ENCODE measurements at places on chromosomes 3 and 15.

GRCh38 chr15:29127506-29128430 is 141.9 kb downstream of the NSMCE3 start:
- no peak for DNase-seq

DNA sequence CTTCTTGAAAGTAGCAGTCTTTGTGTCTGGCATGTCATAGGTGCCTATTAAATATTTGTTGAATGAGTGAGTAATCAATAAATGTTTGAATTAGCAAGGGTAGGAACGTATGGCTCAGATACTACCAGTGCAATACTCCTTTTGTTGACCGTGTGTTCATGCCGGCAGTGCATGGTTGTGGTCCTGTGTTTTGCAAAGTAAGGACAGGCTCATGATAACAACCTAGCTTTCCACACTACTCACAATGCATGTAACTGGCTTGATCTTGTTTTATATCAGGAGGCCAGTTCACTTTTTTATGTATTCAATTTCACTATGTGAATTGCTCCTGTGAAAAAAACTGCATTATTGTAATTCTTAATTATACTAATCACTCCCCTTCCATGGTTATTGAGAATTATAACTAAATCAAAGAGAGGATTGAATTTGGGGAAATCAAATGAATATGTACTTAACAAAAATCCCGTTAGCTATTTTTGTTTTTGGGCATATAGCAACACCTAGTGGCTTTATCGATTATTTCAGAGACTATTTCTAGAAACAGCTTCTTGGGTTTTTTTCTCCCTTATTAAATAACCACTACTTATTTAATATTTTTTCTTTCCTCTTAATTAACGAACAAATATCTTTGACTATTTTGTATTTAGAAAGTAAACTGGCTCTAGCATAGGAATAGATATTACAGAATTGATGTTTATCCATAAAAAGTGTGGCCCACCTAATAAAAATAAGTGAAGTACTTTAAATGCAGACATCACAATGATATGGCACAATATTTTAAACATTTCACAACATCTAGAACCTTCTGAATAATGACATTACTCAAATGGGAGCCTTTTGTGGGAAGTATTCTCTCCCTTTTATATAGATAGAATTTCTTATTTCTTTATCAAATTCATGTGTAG is 218.5 kb downstream of the BBX start:
- DNase-seq: no peak

DNA sequence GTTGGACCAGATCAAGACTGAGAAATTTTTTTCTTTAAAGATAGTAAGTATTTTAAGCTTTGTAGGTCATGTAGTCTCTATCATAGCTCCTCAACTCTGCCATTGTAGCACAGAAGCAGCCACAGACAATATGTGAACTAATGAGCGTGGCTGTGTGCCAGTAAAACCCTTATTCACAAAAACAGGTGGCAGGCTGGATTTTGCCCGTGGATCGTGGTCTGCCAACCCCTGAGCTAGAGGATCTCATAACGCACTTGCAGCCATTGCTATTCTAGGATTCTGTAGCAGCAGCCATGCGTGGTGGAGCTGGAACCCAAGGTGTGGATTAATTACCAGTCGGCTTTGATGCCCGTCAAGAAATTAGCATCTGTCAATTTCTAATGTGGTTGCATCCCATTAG is 68.7 kb upstream of the PLXNA1 start:
- DNase-seq: no peak

DNA sequence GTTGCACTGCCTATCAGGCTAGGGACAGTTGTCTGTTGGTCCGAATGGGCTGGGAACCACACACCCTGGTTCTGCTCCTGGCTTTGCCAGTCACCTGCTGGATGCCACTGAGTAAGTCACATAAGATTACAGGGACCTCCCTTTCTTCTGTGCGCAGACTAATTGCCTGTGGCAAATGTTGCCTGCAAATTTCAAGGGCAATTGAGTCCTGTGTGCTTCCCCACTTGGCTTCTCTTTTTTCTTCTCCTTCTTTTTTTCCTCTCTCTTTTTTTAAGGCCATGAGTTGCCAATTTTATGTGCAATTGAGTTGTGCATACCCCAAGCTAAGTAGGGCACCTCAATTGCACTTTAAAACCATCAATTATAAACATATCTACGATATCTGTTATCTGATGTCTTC is 963.4 kb downstream of the MCTP2 start:
- DNase-seq: no peak

DNA sequence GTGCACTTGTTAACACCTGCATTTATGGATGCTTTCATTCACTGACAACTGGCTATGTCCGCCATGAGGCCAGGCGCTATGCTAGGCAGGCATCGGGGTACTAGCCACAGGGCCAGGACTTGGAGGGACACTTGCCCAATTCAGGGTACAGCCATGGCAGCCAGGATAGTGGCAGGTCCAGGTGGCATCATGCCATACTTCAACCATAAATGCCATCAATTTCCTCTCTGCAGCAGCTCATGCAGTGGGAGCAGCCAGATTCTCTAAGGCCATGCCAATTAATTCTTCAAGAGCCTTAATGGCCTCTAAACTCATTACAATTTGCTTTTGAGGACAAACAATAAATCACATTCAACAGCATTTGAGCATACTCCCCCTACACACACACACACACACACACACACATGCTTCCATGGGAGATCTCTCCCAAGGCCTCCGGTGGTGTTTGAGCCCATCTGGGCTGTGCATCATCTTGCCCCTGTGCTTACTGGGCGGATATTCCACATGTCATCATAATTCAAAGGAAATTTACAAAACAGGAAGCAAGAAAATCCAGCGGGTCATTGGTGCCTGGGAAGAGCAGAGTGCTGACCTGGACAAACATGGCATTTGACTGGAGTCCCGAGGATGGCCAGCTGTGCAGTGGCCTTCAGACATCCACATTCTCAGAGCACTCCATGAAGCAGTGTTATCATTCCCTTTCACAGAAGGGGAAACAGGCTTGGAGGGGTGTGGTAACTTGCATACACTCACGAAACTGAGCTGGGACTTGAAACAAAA is 109.1 kb downstream of the IQSEC1 start:
- DNase-seq: no peak

DNA sequence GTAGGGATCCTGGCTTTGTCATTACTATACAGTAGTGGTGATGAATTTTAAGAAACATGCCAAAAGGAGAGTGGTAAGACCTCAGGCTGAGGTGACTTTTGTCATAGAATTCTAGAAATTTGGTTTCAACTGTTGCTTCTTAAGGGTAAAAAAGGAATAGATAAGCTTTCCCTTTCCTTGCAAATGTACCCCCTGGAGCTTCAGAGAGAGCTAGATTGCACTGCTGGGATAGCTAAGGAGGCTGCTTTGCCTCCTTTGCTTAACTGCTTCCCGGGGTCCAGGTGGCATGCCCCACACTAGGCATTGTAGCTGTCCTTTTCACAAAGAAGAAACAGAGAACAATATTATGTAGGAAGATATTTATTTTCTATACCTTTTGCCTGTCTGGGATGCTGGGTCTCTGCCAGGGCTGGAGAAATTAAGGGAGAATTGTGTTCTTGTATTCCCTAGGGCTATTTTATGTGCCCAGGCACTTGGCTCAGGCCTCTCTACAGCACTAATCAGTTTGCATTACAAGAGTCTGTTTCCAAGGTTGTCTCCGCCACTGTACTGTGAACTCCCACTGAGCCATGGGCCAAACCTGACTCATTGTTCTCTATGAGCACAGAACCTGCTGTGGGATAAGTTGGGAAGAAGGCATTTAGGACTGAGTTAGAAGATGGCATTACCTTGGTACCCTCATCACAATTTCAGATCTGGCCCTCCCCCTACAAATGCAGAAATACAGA is 460.0 kb downstream of the PDCD6IP start:
- no peak for DNase-seq

- no peak for DNase-seq
Observed at GRCh38 chr3:18428036-18428435, 2.9 kb upstream of the SATB1 start.

DNA sequence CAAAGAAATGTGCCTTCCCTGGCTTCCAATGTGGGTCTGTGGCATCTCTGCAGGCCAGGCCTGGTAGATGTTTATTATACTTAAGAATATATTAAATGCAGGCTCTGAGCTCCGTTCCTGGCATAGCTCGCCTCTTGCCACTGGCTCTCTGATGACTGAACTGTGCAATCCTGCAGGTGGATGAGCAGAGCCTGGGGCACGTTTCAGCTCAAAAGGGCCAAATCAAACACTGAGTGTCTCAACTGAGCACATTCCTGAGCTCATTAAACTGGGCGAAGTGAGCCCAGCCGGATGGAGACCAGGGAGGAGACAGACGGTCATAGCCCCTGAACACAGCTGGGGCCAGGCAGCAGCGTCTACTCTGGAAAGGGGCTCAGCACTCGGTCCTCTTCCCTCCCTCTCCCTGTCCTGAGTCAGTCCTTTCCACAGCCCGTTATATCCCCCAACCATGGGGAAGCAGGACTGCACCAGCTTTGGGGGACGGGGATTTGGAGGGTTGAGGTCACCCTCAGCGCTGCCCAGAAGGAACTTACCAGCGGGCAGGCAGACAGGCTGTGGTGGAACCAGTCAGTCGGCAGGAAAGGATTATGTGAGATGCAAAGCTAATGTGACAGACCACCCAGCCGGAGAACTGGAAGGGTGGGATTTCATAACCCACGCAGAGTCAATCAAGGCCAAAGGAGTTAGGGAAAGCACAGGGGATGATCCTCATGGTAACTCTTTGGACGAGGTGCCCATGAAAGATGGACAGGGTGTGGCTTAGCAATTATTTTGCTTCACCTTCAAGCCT is 77.4 kb upstream of the ANKRD34C start:
- no peak for DNase-seq

GRCh38 chr3:133540896-133541674 is 32.4 kb upstream of the CDV3 start:
- no peak for DNase-seq

DNA sequence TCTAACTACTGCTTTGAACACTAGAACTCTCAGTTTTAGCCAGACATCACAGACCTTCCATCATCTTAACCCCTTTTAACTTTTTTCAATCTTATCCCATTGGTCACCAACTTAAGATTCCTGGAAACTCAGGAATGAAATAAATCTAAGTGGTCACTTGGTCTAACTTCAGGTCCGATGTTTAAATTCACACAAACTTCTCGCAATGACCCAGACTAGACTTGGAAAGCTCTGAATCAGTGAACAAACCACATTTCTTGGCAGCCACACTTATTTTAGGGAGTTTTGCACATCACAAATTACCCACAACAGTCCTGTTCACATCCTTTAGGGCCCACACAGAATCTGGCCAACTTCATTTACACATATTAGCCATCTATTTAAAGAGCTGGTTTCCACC is 118.9 kb downstream of the MAGI1 start:
- DNase-seq: no peak

DNA sequence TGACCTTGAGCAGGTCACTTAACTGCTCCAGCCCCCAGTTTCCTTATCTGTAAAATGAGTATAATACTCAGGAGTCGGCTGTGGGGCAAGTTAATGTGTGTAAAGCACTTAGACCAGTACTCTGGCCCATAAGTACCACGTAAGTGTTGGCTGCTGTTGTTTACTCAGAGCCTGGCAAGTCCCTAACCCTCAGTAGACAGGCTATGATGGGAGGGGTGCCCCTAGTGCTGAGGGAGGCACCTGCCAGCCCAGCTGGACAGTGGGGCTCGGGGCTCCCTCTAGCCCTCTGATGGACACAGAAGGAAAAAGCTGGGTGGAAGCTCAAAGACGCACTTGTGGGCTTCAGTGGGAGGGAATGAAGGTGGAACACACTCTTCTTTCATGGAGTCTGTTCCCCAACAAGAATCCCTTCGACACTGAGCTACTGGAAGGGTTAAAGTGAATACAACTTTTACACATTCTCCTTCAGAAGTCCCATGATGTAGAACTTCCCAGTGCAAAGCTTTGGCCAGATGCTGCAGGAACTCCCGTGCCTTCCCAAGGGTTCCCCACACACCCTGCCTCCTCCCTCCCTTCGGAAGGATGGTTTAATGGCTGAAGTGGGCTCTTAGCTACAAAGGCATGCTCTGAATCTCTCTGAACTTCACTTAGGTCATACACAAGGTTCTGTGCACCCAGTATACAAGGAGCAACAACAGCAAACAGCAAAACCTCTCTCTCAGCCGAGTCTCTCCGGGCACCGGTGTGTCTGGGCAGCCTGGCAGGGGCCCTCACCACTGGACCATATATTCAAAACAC is 25.4 kb downstream of the TMEM44 start:
- DNase-seq: no peak

GRCh38 chr3:48202632-48203031 is 14.4 kb upstream of the CDC25A start:
- no peak for DNase-seq

- no peak for DNase-seq
Observed at GRCh38 chr3:143851331-143852017, 3.2 kb upstream of the SLC9A9 start.

- no peak for DNase-seq
Observed at GRCh38 chr15:69224383-69224782, 63.9 kb downstream of the GLCE start.

DNA sequence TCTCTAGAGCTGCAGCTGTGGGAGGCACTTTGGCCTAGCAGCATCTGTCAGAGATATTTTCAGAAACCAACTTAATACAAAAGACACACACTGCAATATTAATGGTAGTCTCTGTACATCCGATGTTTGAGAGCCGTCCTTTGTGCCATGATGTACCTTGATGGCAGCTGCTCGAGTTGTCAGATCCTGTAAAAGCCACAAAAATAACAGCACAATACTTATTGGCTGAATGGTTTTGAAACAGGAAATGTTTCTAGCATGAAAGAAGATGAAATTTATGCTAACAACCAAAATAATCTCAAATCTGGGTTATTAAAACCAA is 445.5 kb upstream of the TBL1XR1 start:
- no peak for DNase-seq

- no peak for DNase-seq
Observed at GRCh38 chr3:143092191-143092590, 27.4 kb upstream of the CHST2 start.

GRCh38 chr3:27125821-27126501 is 243.2 kb downstream of the NEK10 start:
- no peak for DNase-seq

DNA sequence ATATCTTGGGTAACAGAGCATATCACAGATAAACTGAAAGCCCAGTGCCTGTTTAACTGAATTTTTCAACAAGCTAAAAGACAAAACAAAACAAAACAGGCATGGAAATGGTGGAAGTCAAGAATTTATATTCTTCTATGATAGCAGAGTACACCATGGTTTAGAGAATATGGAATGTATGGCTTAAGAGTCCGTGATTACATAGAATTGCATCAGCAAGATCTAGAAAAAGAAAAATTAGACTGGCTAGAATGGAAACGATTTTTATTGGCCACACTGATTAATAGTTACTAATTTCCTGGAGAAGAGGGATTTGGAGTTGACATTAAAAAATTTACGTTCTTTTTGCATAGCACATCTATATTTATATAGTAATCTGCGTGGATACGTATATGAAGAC is 435.2 kb upstream of the DPPA4 start:
- no peak for DNase-seq
